Spinal cord (tissue), 10 donors: ENCODE measurements at places on chromosomes 13 and 19. TPM values are rescaled to one million over a fixed set of nuclear protein-coding genes. Genes with fewer than 3 reads are reported as not detected.

PLEKHF1 gene
- total RNA-seq: 6.7 TPM

SYT3 gene
- 10.0 TPM for total RNA-seq

CPB2 gene
- total RNA-seq: 0.11 TPM

LILRB1 gene
- 1.1 TPM for total RNA-seq

HCN2 gene
- 8.6 TPM for total RNA-seq

KIR2DL1 gene
- total RNA-seq: not detected

TRPM4 gene
- total RNA-seq: 9.2 TPM

PSG3 gene
- total RNA-seq: not detected

CACNA1A gene
- 56.7 TPM for total RNA-seq

TMPRSS9 gene
- 0.33 TPM for total RNA-seq

C13orf42 gene
- total RNA-seq: 0.06 TPM

NLRP7 gene
- total RNA-seq: not detected

SARS2 gene
- total RNA-seq: 8.1 TPM

FBXL12 gene
- total RNA-seq: 16.3 TPM

KCNC3 gene
- total RNA-seq: 4.5 TPM

CYP4F8 gene
- not detected for total RNA-seq

APOE gene
- total RNA-seq: 317 TPM

IZUMO2 gene
- not detected for total RNA-seq

REXO1 gene
- 10.9 TPM for total RNA-seq

ZNF135 gene
- 10.8 TPM for total RNA-seq

ATP8B3 gene
- 1.1 TPM for total RNA-seq

AP1M1 gene
- total RNA-seq: 47.0 TPM

SMIM44 gene
- not detected for total RNA-seq

TPGS1 gene
- total RNA-seq: 9.9 TPM

KLK14 gene
- total RNA-seq: 0.11 TPM

KIR3DL2 gene
- not detected for total RNA-seq

RASIP1 gene
- 11.9 TPM for total RNA-seq

ZNF582 gene
- 7.7 TPM for total RNA-seq

UBL3 gene
- total RNA-seq: 145 TPM

ZNF358 gene
- total RNA-seq: 12.3 TPM
